CD4-positive, alpha-beta T cell treated with Interleukin-2 at 100 ng/mL for 4 hours (primary cell): ENCODE measurements at places on chromosomes 7 and 10.
A peak's percentile ranks its signal among the peaks of the same experiment; 100 is the strongest.

GRCh38 chr10:130479146-130479545, 343.0 kb downstream of the GLRX3 start:
- DNase-seq, result no peak

DNA sequence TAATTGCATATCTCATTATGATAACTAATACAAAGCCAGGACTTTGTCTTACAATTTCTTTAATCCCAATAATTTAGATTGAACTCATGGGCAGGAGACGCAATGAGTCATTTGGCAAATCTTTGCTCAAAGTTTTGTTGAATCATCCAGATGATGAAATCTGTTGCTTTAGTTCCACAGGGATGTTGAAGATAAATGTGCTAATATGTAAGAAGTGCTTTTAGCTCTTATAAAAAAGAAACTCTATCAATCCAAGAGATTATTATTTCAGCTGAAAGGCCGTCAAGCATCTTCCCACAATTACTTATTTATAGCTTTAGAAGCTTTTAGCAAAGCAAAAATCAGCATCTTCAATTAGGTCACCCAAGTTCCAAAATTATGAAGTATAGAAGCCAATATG, 36.8 kb upstream of the ANK3 start:
- no peak for DNase-seq

- DNase-seq, result no peak
These were observed 5.5 kb upstream of the CPXM2 start for GRCh38 chr10:123897146-123897545.

DNA sequence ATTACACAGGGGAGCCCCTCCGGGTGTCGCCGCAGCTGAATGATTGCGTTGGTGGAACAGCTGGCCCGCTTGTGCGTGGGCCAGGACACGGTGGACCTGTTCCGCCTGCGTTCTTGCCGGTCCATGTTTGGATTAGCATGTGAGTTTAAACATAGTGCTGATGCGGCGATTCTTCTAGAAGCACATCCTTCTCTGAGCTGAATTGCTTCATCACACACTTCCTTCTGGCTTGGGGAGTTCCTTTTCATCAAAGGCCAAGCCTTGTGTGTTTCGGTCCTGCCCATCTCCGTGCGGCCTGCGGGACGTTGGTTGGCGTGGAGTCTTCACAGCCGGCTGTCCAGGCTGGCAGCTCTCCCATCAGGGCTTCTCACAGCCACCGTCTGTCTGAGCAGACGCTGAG, 45.5 kb upstream of the SLC29A4 start:
- DNase-seq, result peak; percentile 5

- no peak for DNase-seq
These were observed 95.3 kb downstream of the ELFN1 start for GRCh38 chr7:1765336-1765735.

DNA sequence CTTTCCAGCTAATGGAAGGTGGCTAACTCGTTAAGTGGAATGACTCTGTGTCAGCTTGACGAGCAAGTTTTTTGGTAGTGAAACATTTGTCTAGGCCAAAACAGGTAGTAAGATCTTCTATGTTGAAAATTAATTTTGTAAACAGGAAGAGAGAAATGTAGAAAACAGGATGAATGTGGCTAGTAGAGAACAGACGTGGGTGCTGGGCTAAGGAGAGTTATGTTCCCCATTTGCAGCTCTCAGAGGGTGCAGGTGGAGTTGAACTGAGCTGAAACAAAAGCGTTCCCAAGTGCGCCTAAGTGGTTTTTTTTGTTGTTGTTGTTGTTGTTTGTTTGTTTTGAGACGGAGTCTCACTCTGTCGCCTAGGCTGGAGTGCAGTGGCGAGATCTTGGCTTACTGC, 59.5 kb upstream of the SRPK2 start:
- DNase-seq, result peak; percentile 1

GRCh38 chr7:101819913-101820522, 2.6 kb downstream of the CUX1 start:
- DNase-seq, result no peak

DNA sequence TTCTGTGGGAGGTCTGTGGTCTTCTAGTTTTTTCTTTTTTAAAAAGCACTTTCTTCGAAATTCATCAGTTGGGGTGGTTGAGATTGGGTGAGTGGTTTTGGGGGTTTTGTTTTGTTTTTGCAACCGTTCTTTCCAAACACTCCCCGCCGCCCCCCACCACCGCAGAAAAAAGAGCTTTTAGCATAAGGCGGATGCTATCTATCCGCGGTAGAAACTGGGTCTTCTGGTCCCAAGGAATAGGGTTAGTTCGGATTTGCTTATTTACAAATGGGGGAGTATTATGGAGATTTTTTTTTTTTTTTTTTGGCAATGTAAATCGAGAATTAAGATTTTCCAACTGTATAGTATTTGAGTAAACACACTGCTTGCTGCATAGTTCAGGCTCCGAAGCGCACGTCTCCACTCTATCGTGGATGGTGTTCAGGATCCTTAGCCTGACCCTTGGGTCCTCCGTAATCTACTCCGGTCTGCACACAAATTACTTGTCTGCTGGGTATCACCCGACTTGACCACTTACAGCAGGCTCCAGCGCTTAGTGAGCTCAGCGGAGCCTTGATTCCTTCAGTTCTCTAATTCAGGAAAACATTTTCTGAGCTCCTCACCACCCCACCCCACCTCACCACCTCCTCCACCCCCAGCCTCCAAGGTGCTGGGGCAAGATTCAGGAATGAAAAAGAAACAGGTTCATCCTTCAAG, 757 bp upstream of the NRCAM start:
- no peak for DNase-seq

- DNase-seq, result no peak
These were observed 65.4 kb downstream of the TACC2 start for GRCh38 chr10:122054048-122055025.

DNA sequence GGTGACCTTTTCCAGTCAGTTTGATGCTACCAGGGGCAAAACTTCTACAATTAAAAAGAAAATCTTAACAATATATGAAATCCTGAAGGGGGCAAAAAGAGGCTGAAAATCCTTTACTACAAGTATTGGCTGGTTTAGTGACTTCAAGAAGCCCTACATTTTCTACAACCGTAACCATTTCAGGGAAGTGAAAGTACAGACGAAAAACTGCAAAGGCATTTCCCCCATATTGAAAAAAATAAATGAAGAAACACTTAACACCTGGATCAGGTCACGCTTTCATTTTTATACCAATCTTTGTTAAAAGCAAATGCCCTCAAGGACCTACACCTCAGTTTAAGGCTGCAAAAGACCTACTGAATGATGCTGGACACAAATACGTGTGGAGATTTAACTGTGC, 38.6 kb downstream of the IL6 start:
- no peak for DNase-seq

DNA sequence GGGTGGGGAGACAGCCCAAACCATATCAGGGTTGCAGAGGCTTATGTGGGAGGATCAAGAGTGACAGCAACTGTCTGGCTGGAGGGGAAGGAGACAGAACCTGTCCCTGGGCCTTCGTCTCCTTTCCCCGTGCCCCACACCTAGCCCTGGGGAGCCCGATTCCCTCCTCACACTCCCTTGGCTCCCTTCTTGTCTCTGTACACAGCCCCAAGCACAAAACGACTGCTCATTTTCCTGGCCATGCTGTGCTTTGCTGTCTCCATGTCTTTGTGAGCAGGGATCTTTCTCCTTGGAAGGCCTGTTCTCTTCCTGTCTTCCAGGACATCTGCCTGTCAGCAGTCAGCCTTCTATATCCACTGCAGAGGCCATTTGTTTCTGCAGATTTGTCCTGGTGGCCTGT, 113.7 kb downstream of the INSYN2A start:
- DNase-seq, result no peak

GRCh38 chr7:23570592-23571200, 26.5 kb upstream of the CCDC126 start:
- DNase-seq, result peak; percentile 69

- DNase-seq, result no peak
These were observed 50.8 kb upstream of the KLF6 start for GRCh38 chr10:3835770-3836169.

GRCh38 chr7:140121326-140121725, 55.5 kb downstream of the KDM7A start:
- DNase-seq, result no peak
